ENCODE measurements at places on chromosomes 3 and 15.

DNA sequence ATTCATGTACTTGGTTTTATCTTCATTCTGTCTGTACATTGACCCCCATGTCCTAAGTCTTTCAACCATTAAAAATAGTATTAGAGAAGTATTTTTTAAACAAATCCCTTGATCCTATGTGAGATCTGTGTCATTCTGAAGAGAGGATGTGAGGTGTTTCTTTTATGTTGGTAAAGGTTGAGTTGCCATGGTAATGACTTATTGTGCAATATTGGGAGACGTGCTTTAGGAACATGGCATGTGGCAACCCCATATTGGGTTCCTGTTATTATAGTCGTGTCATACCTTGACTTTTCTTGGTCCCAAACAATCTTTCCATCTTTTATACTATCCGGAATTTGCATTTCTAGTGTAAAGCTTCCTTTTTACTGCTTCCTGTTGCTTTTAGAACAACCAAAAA is 203.1 kb downstream of the KCNAB1 start:
- DNase-seq = peak; percentile 90

DNA sequence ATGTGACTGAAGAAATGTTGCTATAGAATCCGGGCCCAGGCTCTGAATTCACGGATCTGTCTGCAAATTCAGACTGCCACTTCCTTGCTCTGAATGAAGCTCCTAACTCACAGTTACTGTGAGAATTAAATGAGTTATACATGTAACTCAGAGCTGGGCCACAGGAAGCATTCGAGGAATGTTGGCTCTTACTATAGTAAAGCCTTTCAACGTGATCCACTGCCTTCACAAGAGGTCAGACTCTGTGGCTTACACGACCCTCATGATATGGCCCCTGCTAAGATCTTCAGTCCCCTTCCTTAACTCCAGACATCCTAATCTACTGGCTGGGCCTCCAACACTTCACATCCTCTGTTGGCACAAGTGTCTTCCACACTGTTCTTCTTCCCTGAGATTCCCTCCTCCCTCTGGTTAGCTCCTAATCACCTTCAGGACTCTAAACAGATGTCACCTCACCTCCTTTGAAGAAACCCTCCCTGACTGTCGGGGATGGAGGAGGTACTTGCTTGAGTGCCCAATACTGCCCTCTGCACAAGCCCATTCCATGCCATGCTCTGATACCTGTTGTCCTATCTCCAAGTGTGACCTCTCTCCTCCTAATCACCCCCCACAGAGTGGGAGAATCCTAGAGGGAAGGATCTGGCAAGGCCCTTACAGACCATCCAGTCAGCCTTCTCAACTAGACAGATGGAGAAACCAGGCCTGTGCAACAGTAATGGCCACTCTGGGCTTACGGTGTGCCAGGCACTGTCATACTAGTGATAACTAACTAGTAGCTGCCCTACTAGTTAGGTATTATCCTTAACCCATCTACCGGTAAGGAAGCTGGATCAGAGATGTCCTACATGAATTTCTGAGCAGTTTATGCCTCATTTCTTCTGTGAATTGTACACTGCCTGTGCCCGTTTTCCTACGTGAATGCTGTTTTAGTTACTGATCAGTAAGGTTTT is 1.3 kb downstream of the ACTR8 start:
- DNase-seq = no peak

- no peak for DNase-seq
Measured at GRCh38 chr3:52396011-52396906, 48.6 kb downstream of the SEMA3G start.

DNA sequence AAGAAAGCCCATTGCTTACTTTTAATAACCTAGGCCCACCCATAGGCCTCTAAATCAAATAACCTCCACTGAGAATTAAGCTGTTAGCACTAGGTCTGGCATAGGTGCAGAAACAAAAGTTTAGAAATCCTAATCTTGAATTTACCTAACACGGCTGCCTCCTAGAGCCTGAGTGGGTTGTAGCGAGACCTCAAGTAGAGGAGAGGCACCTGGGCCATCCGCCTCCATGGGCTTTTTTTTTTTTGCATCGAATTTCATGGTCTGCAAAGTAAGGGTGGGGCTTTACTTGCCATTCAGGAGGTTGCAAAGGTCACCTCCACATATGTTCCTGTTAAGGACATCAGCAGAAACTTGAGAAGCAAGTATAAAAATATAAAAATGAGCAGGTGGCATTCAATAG is 6.6 kb upstream of the TPM1 start:
- no peak for DNase-seq

DNA sequence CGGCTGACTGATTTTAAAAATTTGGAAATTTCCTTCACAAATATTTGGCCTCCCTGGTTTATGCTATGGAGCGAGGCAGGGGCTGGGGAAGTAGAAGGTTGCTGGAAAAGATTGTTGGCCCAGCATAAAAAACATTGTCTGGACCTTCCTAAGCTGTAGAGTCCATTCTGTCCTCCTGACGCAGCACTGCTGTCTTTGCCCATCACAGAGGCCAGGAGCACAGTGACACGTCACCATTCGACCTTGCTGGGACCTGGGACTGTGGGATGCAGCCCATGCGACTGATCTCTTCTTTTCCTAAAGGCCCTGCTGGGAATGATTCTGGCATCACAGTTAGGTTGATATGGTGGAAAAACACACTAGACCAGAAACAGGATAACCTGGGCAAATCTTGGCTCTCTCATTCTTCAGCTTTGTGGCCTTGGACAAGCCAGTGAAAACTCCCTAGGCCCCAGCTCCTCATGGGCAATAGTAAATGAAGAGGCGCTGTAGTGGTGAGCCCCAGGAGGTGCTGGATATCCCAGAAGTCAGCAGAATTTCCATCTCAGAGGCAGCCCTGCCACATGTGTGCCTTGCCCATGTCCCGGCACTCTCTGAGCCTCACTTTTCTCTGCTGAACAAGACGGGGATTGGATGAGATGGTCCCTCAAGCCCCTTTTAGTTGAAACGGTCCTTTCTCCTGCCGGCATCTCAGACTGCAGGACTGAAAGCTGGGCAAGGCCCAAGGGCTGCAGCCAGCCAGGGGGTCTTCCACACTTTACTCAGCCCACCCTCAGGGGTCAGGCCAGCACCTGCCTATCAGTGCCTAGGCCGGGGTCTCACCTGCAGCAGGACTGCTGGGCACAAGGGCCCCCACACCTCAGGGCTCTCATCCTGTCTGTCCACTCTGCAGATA is 69.6 kb downstream of the SENP2 start:
- DNase-seq = no peak

DNA sequence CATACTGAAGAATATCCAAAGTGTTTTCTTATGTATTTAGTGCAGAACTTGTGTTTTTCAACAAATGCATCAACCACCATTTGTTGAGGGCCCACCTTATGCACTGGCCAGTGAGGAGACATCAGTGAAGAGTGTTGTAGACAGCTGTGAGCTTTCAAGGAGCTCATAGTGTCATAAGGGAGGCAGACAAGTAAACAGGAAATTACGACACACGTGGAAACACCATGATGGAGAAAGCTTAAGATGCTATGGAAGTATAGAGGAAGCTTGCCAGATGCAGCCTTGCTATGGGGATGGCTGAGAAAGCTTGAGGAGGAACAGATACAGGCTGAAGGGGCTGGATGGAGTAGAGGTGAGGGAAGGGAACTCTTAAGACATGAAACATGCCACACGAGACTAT is 50.8 kb upstream of the PSMD6 start:
- no peak for DNase-seq

- DNase-seq = no peak
Measured at GRCh38 chr15:81475926-81476325, 101.9 kb upstream of the TMC3 start.
